Activated T-cell treated with anti-CD3 and anti-CD28 coated beads for 24 hours (primary cell): ENCODE measurements at places on chromosomes 13 and 19.

DNA sequence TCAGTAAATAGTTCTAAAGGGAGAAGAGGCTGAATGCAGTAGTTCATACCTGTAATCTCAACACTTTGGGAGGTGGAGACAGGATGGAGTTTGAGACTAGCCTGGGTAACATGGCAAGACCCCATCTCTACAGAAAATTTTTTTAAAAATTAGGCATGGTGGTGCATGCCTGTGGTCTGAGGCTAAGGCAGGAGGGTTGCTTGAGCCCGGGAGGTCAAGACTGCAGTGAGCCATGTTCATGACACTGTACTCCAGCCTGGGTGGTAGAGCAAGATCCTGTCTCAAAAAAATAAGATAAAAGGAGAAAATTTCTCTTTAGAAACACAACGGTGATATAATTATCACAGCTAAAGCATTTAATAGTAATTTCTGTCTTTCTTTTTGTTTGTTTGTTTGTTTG, 57.1 kb downstream of the SIPA1L3 start:
- DNase-seq = no peak

DNA sequence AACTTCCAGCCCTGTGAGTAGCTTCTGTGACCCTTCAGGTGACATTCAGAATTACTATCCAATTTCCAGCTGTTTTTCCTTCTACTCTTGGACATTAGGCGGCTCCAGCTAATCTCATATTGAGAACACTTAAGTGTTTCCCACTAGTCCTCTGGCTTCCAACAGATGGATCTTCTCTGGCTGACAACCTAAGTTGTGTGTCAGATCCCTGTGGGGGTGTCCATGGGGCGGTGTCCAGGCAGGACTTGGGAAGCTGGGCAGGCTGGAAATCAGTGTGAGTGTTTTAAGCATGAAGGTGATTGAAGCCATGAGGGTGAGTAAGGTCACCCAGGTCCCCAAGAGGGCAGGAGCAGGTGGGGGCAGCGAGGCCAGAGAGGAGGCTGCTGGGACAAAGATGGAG, 10.1 kb downstream of the CNOT3 start:
- DNase-seq = no peak

GRCh38 chr13:74077375-74077774, 56.8 kb downstream of the KLF12 start:
- DNase-seq = no peak

DNA sequence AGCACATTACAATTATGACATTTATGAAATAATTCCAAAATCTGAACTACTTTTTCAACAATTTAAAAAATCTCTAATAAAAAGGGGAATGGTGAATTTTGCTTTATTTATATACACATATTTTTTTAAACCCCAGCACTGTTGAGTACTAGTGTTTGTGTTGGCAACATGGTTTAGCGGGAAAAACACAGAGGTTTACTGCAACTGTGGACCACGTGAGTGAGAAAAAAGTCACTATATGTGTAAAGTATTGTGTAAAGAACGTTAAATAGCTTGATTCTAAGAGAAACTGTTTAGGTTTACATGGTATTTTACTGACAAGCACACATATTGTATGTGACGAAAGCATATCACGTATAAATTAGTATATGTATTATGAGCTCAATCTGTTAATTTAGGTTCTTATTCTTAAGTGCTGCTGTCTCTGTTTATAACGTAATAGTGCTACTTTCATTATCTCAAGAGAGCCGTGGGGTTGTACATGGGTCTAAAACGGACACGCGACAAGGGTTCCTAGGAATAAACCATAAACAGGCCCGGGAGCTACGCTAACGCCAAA, 617 bp downstream of the SKA3 start:
- no peak for DNase-seq

DNA sequence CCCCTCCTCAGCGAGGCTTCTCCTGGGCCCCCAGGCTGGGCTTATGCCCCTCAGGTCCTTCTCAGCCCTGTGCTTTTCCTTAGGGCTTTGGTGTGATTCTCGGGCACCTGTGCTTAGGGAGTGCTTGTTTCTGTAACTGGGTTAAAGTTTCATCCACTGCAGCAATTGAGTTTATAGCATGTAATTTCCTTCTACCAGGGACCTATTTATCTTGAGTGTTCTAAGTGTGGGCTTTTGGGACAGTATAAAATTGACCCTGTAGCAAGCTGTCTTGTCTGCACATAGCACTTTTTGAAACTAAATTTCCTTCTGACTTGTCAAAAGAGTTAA, 47.6 kb downstream of the GATAD2A start:
- no peak for DNase-seq

- no peak for DNase-seq
Observed at GRCh38 chr19:46660008-46660517, 919 bp downstream of the DACT3 start.

- DNase-seq = no peak
Observed at GRCh38 chr13:46324976-46325375, 62.1 kb downstream of the RUBCNL start.

GRCh38 chr13:44032802-44033201, 153.1 kb downstream of the LACC1 start:
- no peak for DNase-seq

DNA sequence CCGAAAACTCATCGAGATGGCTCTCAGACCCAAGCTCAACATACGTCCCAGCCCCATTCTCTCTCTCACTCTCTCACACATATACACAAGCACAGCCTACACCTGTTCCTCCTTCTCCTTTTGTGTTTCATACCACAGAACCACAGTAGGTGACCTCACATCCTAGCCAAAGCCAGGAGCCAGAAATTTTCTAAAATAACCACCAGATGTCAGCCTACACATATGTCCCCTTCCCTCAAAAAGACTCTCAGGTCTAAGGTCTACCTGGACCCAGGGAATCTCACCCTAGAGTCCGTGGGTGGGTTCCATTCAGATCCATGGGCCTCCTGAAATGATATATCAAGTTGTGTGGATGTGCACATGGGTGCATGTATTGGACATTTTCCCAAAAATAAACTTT, 104.2 kb upstream of the IPO5 start:
- no peak for DNase-seq

DNA sequence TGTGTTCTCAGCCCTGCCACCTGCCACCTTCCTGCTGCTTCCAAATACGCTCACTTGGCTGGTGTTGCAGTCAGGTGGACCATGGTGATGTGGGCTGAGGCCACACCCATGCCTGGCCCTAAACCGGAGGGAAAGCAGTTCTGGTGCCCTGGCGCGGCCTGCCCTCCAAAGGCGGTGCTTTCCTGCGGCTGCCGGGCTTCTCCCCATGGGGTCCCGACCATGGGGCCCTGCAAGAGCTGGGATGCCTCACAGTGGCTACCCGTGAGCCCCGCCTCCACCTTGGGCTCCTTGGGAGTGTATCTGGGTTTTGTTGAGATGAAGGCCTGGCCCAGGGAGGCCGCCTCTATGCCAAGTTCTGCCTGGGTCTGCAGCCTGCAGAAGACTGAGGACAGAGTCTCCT, 73.7 kb downstream of the ERICH6B start:
- DNase-seq = no peak

GRCh38 chr13:45219938-45220375, 19.1 kb upstream of the KCTD4 start:
- no peak for DNase-seq

DNA sequence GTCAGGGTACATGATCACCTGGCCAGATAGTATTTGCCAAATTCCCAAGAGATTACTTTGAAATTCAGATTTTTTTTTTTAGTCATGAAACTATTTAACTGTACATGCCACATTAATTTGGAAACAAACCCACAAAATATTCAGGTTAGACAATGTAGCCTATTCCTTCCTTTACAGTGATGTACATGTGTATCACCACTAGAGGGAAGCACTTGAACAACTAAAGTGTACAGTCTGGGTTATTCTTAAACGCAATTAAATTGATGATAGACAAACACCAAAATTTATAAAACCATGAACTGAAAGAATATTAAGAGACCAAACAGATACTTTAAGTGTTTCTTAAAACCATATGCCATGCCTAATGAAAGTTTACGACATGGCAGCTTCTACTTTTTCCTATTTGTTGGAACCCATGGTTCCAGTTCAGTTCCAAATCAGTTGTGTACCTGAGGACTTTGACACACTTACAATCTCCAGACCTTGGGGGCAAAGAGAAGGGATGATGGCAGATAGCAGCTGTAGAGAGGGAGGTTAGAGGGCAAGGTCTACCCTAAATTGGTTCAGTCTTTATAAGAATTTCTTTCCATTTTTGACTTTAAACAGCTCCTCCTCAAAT, 52.8 kb downstream of the TNFSF13B start:
- DNase-seq = no peak

GRCh38 chr13:86563308-86563707, 764.1 kb upstream of the SLITRK6 start:
- DNase-seq = no peak

- DNase-seq = no peak
Observed at GRCh38 chr13:80462567-80462966, 121.6 kb upstream of the SPRY2 start.

DNA sequence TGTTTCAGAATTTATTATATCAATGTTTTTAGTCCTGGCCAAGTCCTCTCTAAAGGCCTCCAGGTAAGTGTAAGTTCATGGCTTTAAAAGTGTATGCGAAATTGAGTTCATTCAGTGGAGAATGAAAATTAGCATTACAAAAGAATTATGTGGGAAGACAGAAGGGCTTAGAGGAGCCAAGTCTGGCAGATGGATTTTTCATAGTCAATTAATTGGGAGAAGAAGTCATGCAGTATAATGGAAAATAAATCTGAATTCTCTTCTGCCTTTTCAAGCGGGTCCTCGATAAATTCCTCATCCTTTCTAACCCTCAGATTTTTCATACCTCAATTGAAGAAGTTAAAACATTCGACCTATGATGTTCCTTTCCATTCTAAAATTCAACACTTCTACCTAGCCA, 394.2 kb downstream of the ITGBL1 start:
- no peak for DNase-seq

- no peak for DNase-seq
Observed at GRCh38 chr13:92500192-92500591, 726.4 kb upstream of the GPC6 start.

DNA sequence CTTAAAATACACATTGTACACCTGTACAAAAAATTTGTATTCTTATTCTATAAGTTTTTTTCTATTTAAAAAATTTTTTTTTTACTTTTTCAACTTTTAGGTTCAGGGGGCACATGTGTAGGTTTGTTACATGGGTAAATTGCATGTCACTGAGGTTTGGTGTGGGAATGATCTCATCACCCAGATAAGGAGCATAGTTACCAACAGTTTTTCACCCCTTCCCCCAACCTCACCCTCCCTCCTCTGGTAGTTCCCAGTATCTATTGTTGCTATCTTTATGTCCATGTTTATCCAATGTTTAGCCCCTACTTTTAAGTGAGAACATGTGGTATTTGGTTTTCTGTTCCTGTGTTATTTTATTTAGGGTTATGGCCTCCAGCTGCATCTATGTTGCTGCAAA, 89.9 kb downstream of the CDK8 start:
- DNase-seq = no peak

GRCh38 chr19:35977446-35978222, 17.4 kb upstream of the SDHAF1 start:
- no peak for DNase-seq

- DNase-seq = no peak
Observed at GRCh38 chr13:46622630-46623256, 69.8 kb downstream of the LRCH1 start.

DNA sequence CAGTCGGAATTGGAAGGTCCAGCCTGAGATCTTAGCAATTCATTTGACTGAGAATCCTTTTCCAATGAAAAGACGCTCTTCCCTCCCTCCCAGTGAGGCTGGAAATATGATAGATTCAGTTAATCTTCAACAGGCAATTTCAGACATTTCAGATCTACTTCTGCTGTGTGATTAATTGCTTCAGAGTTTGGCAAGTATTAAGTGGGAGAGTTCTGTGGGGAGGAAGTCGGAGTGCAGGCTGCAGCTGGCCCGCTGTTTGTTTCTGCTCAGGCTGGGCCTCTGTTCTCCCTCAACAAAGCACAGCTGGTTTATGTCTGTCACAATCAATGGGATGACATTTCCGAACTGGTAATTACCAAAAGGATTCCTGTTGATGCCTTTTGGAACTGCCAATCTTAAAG, 178.2 kb downstream of the NDFIP2 start:
- no peak for DNase-seq

- no peak for DNase-seq
Observed at GRCh38 chr19:49676136-49676783, 811 bp upstream of the PRMT1 start.

DNA sequence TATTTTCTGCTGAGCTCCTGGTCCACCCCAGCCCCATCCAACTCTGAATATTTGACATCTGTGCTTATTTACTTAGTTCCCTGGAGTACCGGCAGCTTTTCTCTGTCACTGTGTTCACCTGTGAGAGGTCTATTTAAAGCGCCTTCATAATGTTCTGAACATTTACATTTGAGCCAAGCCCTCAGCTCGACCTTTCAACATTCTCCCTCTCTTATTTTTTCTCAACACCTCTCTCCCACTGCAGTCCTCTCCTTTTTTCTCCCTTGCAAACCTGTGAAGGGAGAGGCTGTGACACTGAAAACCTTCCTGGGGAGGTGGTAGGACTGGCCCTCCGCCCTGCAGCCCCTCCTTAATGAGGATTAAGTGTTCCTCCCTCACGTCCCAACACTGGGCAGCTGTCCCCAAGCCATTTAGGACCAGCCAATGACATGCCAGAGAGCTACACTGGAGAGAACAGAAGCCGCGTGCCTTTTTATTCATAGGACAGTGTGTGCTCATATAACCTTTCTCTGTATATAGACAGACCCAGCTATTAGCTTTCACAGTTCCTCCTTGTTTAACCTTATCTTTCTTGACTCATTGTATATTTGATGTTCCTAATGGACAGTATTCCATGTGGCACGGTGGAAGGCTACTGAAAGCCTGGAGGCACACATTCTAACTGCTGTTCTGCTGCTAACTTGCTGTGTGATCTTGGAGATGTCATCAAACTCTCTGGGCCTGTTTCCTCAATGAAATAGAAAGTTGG, 134.8 kb downstream of the NUFIP1 start:
- DNase-seq = no peak

GRCh38 chr19:9073806-9074205, 13.1 kb upstream of the OR1M1 start:
- DNase-seq = no peak

DNA sequence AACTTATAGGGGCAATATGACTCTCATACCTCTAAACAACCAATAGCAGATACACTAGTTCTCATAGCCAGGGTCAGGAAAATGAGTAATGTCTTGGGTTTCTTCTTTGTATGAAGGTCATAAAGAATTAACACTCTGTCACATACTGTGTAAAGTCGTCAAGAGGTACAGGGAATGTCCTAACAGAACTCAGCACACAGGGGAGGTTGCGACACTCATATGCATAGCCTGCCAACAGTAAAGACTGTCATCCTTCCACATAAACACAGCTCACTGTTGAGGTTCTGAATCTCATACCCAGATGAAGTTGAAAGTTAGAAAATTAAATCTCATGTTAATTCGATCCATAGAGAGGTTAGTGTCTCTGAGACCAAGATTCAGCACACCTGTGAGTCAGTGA, 34.2 kb upstream of the ZNF254 start:
- DNase-seq = no peak

GRCh38 chr13:68199271-68199670, 969.1 kb upstream of the PCDH9 start:
- DNase-seq = no peak

GRCh38 chr19:42134535-42135070, 2.4 kb upstream of the POU2F2 start:
- DNase-seq = no peak

- DNase-seq = no peak
Observed at GRCh38 chr13:85582890-85583289, 216.3 kb downstream of the SLITRK6 start.

GRCh38 chr13:93859716-93860115, 619.8 kb downstream of the DCT start:
- no peak for DNase-seq

- DNase-seq = no peak
Observed at GRCh38 chr13:99484473-99484872, 16.8 kb upstream of the TM9SF2 start.

GRCh38 chr19:55717251-55717650, 21.0 kb downstream of the NLRP9 start:
- no peak for DNase-seq
